ENCODE measurements at places on chromosomes 13 and 19.

DNA sequence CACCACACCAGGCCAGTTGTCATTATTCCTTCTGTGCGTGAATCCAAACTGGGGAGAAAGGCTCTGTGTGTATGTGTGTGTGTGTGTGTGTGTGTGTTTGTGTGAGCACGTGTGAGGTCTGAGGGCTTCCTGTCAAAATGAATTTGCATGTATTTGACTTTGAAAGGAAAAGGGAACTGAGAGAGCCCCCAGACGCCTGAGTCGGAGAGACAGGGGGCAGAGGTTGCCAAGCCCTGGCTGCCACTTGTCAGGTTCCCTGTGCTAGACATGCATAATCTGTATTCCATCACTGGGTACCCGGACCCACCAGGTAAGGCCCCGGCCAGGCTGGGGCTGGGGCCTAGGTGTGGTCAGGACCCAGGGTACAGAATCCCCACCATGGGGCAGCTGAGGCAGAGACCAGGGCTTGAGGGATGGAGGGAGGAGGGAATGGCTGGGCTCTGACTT, at the start of gene CLEC17A:
TSS of gene CLEC17A (plus strand) at position 191 of the 447 bp plus-strand sequence. CDS start at position 268, 77 bp downstream.
- no peak for DNase-seq

DNA sequence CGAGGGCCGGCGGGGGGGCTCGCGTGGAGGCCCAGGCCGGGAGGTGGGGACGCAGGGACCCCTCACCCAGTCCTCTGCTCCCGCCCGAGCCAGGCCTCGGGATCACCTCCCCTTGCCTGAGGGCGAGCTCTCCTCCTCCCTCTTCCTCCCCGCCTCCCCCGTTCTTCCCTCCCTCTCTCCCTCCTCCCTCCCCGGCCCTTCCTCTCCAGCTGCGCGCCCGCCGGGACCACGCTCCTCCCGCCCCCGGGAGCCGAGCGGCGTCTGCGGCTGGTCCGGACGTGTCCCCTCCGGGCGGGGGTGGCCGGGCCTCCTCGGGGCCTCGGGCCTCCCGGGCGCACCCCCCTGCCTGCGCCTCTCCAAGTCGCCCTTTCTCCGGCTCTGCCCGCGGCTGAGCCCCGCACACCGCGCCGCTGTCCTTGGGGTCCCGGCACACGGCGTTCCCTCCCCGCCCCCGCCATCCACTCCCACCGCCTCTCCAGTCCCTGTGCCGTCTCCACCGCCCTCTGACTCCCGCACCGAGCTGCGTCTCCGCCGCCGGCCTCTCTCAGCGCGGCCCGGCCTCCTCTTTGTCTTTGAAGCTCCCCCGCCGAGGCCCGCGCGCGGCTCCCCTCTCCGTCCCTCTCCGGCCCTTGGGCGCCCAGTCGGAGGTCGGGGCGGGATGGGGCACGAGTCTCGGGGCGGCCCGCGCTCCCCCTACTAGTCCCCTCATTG, 5.7 kb downstream of the SOX1 start:
- DNase-seq, result no peak

- no peak for DNase-seq
These were observed 1.2 kb downstream of the CPAMD8 start for GRCh38 chr19:17025361-17025760.

DNA sequence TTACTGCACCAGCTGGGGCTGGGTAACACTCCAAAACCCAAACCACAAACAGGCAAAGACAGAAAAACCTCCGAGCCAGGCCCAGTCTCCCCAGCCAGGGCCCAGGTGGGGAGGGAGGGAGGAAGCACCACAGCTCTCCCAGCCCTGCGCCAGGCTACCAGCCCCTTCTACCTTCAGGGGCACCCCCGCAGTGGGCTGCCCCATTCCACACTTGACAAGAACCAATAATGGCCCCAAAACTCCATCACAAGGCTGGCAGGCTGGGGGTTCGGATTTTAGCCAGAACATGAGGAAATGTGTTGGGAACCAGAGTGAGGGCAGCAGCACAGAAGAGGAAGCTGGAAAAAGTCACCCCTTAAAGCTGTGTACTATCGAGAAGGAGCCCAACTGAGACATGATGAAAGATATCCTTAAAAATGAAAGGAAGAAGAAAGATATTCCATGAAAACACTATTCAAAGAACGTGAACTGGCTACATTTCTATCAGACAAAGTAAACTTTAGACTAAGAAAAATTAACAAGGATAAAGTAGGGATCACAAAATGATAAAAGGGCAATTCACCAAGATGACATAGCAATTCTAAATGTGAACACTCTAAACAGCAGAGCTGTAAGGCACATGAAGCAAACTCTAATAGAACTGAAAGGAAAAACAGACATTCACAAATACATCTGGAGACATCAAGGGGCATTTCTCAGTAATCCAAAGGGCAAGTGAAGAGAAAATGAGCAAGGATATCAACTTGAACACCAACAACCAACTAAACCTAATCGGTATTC, 12.9 kb downstream of the TUBGCP3 start:
- no peak for DNase-seq

- no peak for DNase-seq
These were observed 50.9 kb upstream of the C13orf46 start for GRCh38 chr13:114024603-114025404.

- DNase-seq, result no peak
These were observed 129.8 kb downstream of the DLEU7 start for GRCh38 chr13:50713523-50714248.

DNA sequence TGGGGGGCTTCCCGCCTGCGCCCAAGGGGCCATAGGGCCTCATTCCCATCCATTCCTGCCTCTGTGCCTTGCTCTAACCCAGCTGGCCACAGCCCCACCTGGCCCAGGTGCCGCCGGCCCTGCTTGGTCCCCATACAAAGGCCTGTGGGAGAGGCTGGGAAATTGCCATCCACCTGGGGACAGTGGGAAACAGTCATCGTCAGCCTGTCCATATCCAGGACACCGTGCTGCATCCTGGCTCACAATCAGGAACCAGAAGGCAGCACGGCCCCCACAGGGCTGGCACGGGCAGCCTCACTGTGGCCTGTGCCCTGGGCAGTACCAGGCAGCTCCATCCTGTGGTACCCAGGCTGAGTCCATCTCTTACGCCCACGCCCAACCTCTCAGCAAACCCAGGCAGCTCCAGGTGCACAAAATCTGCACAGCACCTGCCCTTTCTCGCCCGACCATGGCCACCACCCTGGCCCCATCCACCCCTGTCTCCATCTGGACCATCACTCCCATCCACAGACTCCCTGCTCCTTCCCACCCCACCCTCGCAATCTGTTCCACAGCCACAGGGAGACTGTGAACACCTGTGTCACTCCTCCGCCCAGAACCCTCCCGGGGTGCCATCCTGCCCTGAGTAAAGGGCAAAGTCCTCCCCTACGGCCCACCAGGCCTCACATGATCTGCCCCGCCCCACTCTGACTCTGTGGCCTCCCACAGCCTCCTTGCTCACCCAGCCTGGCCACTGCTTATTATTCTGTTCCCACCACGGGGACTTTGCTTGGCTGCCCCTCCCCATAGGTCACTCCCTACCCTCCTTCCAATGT, 21.1 kb upstream of the FBXO27 start:
- DNase-seq, result no peak

- DNase-seq, result no peak
These were observed 40.3 kb upstream of the SGCG start for GRCh38 chr13:23140492-23140891.

- no peak for DNase-seq
These were observed at the start of gene CD70 for GRCh38 chr19:6590827-6591319. Gene CD70 (minus strand): TSS chr19:6591150. CDS start chr19:6591002, 148 bp downstream.

- no peak for DNase-seq
These were observed 149.1 kb downstream of the NUFIP1 start for GRCh38 chr13:44840131-44840530.

DNA sequence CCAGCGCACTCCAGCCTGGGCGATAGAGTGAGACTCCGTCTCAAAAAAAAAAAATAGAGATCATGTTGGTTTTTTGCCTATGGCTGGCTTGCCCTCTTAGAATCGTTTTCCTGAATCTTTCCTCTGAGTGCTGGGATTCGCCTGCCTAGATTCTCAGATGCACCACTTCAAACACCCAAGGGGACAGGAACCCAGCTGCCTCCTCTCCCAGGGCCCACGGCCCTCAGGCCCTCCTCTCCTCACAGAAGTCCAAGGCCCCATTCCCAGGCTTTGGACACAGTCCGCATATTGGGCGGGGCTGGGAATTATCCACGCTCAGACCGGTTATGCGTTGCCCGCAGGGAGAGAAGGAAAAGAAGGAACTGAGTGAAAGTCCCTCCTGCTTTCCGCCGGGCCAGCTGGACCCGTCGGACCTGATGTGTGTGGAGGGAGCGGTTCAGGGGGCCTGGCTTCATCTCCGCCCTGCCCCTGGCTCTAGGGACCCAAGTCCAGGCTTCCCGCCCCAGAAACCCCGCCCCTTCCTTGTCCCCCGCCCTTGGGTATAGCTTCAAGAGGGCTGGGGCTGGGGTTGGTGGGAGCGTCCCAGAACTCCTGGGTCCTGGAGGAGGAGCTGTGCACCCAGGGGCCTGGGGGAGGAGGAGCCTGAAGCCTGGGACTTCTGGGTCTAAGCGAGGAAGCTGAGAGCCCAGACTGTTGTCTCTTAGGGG, 5.8 kb downstream of the PPFIA3 start:
- DNase-seq, result no peak

DNA sequence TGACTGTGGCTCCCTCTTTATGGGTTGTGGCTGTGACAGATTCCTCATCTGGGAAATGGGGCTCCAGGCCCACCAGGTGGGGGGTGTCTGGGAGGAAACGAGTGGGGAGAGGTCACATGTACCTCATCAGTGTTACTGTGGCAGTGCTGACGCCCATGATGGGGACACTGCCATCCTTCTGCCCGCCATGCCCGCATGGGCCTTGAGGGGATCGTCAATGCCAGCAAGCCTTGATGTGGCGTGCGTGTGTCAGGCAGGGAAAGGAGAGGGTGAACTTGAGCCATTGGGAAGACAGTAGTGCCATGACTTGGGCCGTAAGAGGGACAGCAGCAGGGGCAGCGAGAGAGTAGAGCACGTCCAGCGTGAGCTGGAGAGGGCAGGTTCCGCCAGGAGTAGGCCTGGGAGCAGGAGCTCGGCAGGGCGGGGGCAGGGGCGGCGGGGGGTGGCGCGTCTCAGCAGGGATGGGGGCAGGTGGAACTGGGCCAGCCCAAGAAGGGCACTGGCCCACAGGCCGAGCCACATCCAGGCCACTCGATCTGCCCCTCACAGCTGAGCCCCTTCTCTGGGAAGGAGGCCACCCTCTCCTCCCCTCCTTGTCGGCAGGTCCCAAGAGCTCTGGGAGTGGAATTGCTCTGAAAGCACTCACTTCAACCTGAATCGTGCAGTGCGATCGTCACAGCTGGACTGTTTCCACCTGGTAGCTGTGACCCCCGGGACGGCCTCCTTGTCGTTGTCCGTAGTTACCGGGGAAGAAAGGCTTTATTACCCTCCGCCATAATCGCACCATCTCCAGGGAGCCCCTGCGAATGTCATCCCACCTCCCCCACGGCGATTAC, 9.9 kb downstream of the KLHL26 start:
- DNase-seq, result no peak

DNA sequence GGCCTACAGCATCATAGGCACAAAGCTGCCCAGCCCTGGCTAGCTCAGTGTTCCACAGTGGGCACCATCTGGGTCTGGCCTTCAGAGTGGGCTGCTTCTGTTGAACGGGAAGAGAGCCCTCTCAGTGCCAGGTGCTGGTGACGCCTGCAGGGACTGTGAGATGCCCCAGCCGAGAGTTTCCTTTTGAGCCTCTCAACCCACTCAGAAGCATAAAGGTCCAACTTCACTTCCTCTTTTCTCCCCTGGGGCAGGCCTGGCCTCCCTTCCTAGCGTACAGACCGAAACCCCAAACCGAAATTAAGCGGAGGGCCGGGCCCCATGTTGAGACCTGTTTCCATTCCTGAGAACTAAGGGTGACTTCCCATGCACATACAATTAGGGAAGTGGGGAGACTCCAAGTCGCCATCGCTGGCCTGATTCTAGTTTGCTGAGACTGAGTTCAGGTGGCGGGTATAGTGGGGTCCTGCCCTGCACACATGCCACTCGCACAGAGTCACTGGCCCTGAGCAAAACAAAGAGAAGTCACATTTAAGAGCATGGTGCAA, 6.9 kb downstream of the RAB8A start:
- DNase-seq, result no peak

DNA sequence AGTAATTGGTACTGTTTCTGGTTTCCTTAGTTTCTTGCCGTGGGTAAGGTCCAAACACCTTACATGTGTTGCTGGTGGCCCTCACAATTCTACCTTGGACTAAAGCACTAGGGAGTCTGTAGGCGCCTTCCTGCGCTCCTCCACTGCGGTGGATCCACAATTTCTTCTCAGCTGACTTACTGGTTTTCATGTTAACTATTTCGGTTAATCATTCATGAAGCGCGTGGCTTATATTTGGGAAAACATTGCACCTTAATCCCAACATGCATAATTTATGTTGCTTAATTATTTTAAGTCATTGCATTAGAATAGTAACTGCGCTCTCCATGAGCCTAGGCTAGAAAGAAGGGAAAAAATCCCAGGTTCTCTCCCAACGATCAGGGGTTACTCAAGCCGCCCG, 37.7 kb downstream of the ARHGEF7 start:
- DNase-seq, result no peak

DNA sequence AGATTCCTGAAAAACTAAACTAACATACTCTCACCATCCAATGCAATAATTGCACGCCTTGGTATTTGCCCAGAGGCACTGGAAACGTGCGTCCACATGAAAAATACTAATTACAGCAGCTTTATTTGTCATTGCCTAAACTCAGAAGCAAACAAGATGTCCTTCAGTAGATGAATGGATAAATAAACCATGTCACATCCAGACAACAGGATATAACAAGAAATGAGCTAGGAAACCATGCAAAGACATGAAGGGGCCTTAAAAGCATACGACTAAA, 25.0 kb downstream of the ELL start:
- no peak for DNase-seq

DNA sequence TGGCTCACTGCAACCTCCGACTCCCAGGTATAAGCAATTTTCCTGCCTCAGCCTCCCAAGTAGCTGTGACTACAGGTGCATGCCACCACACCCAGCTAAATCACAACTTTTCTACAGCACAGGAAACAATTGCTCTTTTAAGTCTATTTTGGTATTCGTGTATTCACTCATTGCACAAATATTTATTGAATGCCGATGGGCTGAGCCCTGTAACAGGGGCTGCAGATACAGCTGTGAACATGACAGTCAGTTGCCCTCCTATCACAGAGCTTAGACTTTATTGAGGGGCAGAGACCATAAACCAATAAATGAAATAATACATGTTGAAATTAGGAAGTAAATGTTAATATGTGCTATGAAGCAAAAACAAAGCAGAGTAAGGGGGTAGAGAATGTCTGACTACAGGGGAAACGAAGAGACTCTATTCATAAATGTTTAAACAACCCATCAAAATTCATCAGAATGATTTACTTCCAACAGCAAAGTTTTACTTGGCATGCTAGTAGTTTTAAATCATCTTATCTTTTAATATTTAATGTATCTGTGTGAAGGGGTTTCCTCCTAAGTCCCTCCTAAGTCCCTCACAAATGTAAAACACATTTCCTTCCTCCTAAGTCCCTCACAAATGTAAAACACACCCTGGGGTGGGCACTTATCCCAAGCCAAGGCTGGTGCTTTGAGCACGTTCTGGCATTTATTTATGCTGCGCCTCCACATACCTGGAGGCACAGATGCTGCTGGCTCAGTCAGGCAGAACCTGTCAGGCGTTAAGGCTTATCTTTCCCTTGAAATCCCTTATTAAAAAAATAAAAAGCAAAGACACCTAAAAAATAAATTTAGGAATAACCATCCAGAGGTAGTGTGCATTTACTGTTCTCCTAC, 140.8 kb downstream of the MIPEP start:
- no peak for DNase-seq

- no peak for DNase-seq
These were observed 58.3 kb upstream of the FREM2 start for GRCh38 chr13:38628554-38628953.

- DNase-seq, result no peak
These were observed 1.5 kb upstream of the PRR12 start for GRCh38 chr19:49589502-49589905.
